Neural progenitor cell (in vitro differentiated cells): ENCODE measurements at places on chromosomes 7 and 10. TPM values are rescaled to one million over a fixed set of nuclear protein-coding genes. Genes with fewer than 3 reads are reported as not detected.
A peak's percentile ranks its signal among the peaks of the same experiment; 100 is the strongest.

The TACC2 gene
- 10.7 and 20.6 TPM in 2 replicates for total RNA-seq

The AIFM2 gene
- total RNA-seq: 1.1 and 1.3 TPM in 2 replicates

The HECW1 gene
- 0.11 and 0.28 TPM in 2 replicates for total RNA-seq

The CRHR2 gene
- total RNA-seq: 0.19 TPM in 1 of 2 replicates, not detected in the other

The OTUD1 gene
- 5.4 and 7.9 TPM in 2 replicates for total RNA-seq

DNA sequence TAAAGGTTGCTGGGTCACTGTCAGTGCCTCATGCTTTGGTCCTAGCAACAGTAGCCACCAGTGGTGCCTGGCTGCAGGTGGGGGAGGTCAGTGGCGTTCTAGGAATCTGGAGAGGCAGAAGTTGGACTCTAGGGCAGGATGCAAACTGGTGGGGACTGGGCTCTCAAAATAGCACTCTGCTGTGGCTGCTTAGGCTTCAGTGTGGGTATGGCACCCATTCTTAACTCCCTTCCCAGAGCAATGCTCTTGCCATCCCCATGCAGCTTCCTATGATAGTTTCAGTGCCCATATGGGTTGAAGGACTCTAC lies 330.8 kb downstream of the PCDH15 start:
- no peak for DNase-seq

GRCh38 chr10:34906067-34906965 lies 91.2 kb upstream of the PARD3 start:
- peak; percentile 74 for DNase-seq

- DNase-seq: no peak
These were observed 21.1 kb downstream of the NCAPG2 start for GRCh38 chr7:158683541-158683940.

GRCh38 chr10:128463991-128464760 lies 338.0 kb upstream of the MKI67 start:
- DNase-seq: peak; percentile 57

- DNase-seq: no peak
These were observed 650.9 kb upstream of the ANKRD30A start for GRCh38 chr10:36474456-36474855.

DNA sequence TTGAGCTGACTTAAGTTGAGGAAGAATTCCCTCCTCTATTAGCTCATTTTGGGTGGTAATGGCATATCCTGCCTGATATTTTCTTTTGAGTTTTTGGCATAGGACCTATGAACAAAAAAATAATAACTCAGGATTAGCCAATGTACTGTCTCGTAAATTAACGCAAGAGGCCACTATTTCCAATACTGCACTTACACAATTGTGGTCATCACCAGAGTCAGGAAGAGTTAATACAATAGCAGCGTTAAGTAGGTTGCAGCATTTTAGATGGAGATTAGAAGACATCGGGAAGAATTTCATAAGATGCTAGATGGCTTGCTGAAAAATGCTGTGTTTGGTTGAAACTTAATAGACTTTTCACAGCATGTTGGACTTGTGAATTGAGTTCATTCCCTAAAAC lies 36.4 kb downstream of the ANTXRL start:
- DNase-seq: no peak

DNA sequence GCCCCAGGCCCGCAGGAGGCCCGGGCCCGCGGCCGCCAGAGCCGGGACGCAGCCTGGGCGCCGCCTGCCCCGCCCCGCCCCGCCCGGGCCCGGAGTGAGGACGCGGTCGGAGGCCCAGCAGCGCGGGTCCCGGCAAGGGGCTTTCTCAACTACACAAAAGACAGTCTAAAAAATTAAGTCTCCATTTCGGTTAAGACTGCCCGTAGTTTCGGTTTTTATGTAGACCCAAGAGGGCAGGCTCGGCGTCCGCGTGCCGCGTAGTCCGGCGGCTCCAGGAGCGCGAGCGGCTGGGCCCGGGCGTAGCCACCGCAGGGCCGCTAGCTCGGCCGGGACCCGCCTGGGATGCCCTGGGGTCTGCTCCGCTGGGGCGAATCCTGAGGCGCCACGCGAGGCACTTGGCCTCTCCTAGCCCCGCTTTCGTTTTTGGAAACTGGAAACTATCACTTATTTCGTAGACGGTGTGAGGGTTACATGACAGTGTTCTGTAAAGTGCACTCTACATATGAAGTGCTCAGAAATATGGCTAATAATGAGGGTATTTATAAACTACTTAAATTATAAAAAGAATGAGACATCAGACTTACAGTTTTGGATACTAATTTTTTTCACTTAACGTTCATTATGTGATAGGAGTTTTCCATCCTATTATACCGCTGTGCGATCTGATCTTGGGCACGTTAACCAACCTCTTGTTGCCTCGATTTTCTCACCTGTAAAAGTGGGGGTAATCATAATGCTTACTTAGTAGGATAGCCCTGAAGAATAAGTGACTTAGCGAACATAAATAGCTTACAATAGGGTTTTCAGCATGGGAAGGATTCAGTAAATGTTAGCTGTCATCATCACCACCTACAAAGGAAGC lies 573 bp downstream of the BLVRA start:
- DNase-seq: peak; percentile 74

- DNase-seq: no peak
These were observed 124.8 kb downstream of the KIAA1217 start for GRCh38 chr10:24333736-24334135.

- peak; percentile 30 for DNase-seq
These were observed 2.3 kb downstream of the C1QL3 start for GRCh38 chr10:16519250-16519907.

DNA sequence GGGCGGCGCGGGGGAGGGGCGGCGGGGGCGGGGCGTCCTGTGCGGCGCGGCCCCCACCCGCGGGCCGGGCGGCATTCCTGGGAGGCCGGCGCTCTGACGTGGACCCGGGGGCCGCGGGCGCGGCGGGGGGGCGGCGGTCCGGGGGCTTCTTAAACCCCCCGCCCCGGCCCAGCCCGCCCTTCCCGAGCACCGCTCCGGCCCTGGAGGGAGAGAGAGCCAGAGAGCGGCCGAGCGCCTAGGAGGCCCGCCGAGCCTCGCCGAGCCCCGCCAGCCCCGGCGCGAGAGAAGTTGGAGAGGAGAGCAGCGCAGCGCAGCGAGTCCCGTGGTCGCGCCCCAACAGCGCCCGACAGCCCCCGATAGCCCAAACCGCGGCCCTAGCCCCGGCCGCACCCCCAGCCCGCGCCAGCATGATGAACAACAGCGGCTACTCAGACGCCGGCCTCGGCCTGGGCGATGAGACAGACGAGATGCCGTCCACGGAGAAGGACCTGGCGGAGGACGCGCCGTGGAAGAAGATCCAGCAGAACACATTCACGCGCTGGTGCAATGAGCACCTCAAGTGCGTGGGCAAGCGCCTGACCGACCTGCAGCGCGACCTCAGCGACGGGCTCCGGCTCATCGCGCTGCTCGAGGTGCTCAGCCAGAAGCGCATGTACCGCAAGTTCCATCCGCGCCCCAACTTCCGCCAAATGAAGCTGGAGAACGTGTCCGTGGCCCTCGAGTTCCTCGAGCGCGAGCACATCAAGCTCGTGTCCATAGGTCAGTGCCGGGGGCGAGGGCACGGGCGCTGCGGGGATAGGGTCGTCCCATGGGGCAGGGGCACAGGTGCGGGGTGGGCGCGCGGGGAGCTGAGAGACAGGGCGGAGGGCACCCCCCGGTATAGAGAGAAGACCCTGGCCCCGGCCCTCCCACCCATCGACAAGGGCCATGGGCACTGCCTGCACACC lies at the start of gene FLNC:
Gene FLNC (plus strand): TSS at position 176 of the 947 bp plus-strand sequence. CDS start 232 bp downstream, at position 408.
- DNase-seq: peak; percentile 74

DNA sequence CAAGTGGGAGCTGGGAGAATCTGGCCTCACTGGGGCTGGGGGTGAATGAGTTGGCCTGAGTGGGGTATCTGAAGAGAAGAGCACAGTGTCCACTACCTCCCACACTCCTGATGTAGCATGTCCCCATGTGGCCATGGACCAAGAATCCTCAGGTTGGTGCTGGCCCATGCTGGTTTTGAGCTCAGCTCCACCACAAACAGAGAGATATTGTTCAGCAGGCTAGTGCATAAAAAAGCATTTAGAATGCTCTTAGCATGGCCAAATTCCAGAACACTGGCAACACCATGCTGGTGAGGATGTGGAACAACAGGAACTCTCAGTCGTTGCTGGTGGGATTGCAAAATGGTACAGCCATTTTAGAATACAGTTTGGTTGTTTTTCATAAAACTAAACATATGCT lies 61.4 kb downstream of the FRMPD2 start:
- DNase-seq: no peak

DNA sequence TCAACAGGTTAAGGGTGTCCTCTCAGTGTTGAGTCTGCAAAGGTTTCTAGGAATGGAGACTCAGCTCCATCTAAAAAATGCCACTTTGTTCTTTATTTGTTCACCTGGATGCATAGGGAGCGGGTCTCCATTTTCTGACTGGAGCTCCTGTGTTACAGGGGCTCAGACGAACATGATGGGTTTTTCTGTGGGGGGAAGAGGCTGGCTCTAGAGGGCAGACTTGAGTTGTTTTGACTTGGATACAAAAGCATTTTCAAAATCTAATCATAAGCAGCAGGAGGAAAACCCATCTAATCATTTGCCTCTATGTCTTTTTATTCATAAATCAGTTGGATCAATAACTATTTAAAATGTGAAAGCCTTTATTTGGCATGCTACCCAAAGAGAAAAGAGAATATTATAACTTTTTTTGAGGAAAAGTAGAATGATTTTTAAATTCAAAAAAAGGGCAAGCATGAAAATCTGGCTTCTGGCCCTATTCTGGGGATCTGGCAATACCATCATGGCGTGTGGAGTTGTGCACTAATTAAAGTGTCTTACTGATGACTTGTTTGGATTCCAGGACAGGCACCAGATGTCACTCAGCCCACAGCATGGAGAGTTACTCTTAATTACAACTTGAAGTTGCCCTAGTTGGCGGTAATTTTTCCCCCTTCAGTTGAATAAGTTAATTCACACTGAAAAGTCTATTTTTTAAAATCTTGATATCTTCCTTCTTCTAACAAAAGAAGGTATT lies 594.9 kb downstream of the REEP3 start:
- DNase-seq: peak; percentile 51
